Activated CD4-positive, alpha-beta T cell treated with anti-CD3 and anti-CD28 coated beads for 36 hours (primary cell): ENCODE measurements at places on chromosomes 2 and 18.

DNA sequence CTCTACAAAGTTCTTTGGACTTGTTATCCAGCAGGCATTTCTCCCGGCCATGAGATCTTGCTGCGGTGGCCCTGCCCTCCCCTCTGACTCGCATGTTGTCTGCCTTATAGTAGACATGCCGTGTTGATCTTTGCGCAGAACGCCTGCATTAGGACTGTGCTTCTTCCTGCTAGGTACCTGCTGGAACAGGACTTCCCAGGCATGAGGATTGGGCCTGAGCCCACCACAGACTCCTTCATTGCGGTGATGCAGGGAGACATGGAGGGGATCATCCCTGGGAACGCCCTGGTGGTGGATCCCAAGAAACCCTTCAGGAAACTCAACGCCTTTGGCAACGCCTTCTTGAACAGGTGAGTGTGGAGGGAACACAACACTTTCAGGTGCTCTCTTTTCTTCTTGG, 10.1 kb downstream of the EHD3 start:
- no peak for DNase-seq

- DNase-seq: no peak
Observed at GRCh38 chr2:72778410-72778809, 47.4 kb downstream of the EXOC6B start.

GRCh38 chr2:1769703-1770422, 25.5 kb upstream of the PXDN start:
- peak; percentile 78 for DNase-seq

DNA sequence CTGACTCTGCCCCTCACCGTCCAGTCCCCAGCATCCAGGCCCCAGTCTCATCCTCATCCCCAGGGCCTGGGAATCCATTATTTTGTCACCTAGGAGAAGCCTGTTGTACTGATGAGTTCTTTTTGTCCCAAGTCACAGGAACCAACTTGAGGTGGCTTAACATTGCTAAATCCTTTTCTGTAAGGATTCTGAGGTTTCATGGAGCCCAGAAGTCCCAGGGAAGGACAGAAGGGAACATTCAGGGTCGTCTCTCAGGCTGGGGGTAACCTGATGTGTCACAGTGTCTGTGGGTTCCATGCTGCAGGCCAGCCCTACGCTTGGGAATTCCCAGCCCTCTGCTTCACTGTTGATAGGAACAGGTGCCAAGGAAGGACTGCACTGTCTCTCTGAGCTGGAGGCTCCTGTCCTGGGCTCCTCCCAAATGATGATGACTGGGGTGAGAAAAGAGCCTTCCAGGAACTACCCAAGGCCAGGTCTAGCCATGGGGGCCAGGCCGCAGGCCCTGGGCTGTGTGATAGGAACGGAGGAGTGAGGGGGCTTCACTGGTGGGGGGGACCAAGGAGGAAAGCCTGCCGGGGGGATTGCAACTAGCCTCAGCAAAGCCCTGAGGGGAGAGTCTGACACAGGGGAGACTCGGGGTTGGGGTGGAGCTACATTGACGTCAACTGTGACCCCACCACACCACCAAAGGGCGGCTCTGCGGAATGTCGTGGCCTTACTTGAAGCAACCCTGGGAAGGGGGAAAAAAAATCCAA, 145.7 kb downstream of the SMAD7 start:
- peak; percentile 1 for DNase-seq

GRCh38 chr18:79939096-79939495, 12.4 kb downstream of the SLC66A2 start:
- no peak for DNase-seq

GRCh38 chr2:231425811-231426703, 30.5 kb downstream of the B3GNT7 start:
- peak; percentile 85 for DNase-seq

GRCh38 chr2:29273004-29273684, 157.9 kb downstream of the CLIP4 start:
- no peak for DNase-seq

- no peak for DNase-seq
Observed at GRCh38 chr2:42713920-42714319, 50.0 kb downstream of the OXER1 start.

DNA sequence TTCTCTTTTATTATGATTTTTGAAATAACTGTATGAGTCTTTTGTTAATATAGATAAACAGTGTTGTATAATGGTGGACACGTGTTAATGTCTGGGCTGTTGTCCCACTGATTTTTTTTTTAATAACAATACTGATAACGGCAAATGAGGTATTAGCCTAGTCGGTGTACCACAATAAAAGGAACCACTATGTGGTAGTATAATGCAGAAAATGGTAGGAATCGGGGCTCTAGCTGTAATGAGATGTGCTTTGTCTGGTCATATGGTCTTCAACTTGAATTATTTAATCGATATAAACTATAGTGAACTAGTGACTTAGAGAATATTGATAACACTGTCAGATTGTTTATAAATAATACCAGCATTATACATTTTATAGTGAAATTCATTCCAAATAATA, 517.9 kb upstream of the SPHKAP start:
- no peak for DNase-seq

DNA sequence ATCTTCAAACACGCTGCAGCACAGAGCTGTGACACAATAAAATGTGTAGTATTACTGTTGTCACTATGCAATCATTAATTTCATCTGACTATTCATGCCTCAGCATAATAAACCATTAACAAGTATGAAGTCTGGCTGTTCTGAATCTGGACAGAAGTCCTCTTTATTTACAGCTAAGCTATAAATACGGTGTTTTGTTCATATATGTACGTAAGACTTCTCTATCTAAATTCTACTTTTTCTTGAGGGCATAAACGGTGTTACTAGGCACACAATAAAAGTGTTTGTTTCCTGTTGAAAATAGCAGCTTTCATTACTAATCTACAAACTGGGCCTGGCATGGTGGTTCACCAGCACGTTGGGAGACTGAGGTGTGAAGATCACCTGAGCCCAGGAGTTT, 443.8 kb downstream of the NCKAP5 start:
- no peak for DNase-seq
